Brain pericyte (primary cell): ENCODE measurements at places on chromosomes 1 and 21.

DNA sequence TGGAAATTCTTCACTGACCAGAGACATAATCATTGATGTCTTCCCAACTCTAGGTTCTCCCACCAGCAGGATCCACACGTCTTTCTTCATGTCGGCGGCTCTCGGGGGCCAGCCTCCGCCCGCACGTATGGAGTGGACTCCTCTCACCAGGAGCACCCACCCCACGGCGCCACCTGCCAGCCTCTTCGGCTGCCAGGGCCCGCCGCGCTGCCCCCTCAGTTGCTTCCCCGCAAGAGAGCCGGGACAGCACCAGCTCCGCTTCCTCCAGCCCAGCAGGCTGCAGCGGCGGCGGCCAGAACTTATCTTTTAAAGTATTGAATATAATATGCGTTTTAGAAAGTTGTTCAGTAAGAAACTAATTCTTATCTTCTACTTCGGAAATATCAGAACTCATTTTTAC lies 273.5 kb downstream of the LIPI start:
- no peak for DNase-seq

- DNase-seq: no peak
These were observed 4.9 kb upstream of the TBX15 start for GRCh38 chr1:118992868-118993699.

GRCh38 chr1:84141182-84142003 lies 2.7 kb upstream of the PRKACB start:
- no peak for DNase-seq

DNA sequence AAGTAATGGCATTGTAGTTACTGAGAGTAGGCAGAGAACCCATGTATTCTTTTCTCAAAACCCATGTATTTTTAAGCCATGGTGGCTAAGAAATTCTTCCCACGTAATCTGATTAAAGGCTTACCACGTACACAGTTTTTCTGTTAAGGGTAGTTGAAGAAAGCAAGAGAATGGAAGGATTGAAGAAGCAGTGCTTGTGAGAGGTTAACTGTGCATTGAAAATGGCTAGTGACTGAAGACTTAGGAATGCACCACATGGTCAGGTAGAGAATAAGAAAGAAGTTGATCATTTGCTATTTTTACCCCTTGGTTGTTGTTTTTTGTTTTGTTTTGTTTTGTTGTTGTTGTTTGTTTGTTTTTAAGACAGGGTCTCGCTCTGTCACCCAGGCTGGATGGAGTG lies 178.9 kb upstream of the SNX7 start:
- DNase-seq: no peak

DNA sequence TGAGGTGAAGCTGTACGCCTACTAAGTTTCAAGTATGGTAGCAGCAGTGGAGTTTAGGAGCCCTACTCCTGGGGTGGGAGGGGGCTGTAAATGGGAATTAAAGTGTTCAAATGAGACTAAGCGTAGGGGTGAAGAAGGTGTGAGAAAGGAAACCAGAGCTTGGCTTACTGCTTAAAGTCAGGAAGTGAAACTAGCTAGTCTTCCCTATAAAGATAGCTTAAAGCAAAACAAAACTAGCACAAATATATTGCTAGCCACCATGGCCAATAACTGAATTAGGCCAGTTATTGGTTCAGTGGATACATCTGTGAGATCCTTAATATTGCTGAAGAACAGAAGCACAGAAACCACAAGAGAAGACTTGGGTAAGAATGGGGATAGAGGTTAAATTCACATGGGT lies 492.2 kb upstream of the PKN2 start:
- DNase-seq: no peak

DNA sequence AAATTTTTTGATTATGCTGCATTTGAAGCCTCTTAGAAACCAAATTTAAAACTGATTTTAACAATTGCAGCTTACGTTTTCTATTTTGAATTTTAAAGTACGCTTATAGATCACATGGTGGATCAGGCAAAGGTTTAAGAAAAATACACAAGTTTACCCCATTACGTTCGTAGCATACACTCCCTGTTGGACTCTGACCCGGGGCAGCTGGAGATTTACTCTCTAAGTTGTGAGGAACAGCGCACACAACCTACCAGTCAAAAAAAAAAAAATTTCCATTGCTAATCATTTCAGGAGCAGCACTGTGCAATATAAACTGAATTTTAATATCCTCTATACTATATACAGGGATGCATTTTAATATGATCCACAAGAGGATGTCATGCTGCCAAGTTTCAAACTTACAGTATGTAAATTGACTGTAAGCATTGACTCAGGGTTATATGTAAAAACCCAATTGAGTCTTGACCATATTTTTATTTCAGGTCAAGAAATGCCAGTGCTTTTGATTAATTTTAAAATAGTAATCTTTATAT lies 20.4 kb downstream of the CSDE1 start:
- DNase-seq: no peak

- no peak for DNase-seq
These were observed 3.7 kb downstream of the TRIM46 start for GRCh38 chr1:155177192-155177917.

- DNase-seq: no peak
These were observed 255.7 kb upstream of the JUN start for GRCh38 chr1:59039551-59039950.

GRCh38 chr1:219281831-219282230 lies 108.2 kb downstream of the LYPLAL1 start:
- DNase-seq: no peak

DNA sequence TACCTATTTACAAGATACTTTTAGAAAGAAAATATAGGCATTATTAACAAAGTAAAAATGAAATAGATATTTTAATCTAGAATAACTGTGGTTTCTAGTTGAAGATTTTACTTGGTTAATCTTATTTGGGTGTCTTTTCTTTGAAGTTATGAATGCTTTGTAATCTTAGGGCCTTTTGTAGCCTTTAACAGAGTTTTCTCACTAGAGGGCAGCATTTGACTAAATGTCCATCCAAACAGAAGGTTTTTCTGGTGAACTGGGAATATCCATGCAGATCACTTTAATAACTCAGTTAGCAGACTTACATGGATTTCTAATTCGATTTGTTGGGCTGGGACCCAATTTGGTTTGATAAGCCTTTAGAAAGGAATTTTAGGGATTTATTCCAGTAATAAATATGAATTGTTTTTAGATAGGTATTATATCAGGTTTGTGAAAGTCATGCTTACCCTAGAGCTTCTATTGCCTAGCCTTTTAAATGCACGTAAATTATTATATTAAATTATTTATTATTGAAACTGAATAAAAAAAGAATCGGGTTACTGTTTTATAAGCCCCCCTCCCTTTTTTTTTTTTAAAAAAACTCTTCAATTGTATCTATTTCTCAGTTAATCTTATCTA lies 119.7 kb downstream of the ZNF326 start:
- no peak for DNase-seq

- no peak for DNase-seq
These were observed 2.7 kb upstream of the HSPG2 start for GRCh38 chr1:21939650-21940374.

- no peak for DNase-seq
These were observed 1.6 kb downstream of the PADI2 start for GRCh38 chr1:17117451-17118265.
